CD4-positive, CD25-positive, alpha-beta regulatory T cell (primary cell): ENCODE measurements at places on chromosomes 2 and 18.

DNA sequence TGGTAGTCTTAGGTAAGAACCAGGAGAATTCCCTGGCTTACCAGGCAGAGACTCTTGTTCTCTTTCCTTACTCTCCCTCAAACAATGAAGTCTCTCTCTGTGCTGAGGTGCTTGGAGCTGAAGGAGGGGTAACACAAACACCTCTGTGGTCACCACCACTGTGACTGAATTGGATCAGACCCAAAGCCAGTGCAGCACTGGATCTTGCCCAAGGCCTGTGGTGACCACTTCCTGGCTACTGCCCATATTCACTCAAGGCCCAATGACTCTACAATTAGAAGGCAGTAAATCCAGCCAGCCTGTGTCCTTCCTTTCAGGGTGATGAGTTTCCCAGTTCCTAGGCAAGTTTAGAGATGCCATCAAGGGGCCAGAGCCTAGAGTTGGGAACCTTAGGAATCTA is 706.8 kb downstream of the SLC4A3 start:
- no peak for DNase-seq

GRCh38 chr2:70516596-70516995 is 37.0 kb downstream of the TGFA start:
- DNase-seq, result no peak

- no peak for DNase-seq
Observed at GRCh38 chr2:31148514-31148913, 10.3 kb upstream of the GALNT14 start.

GRCh38 chr2:149029307-149029965 is 9.1 kb upstream of the LYPD6B start:
- no peak for DNase-seq

DNA sequence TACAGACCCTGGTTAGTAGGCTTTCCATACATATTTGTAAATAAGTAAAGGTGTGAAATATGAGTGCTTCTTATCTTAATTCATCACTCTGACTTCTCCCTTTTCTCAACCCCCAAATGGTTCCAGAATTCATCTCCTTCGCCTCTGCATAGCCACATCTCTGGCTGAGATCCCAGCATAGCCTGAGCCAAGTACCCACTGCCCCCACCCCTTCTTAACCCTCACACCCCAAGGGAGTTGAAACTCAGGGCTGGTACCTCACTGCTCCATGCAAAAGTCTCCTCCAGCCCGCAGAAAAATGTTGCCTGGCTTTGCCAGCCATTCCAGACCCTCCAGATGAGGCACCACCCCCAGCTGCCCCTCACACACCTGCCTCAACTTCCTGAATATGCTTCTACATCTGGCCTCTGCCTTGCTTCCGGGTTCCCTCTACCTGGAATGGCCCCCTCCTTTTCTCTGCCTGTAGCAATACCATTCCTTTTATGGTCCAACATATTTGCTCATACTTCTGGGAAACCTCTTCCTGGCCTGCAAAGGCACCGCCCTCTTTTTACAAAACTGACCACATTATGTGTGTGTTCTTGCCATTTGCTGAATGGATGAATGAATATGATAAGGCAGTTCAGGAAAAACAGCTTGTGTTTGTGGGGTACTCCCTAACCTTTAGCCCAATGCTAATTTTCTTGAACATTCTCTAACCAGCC is 112.8 kb downstream of the CELF4 start:
- DNase-seq, result no peak

- no peak for DNase-seq
Observed at GRCh38 chr18:1965016-1965415, 606.3 kb downstream of the METTL4 start.

DNA sequence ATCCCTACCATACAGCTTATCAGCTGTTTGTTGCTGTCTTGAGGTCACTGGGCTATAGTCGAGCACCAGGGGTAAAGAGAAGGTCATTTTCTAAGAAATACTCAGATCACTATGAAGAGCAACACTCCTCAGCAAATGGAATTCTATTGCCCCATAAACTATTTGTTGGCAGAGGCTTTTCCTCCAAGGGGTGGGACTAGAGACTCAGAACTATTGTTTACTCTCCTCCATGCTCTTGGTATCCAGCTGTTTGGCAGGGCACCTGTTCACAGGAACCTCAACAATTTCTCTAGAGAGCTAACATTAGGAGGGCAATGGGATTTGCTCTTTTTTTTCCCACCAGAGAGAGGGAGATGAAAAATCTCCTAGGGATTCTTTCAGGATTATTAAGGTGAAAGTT is 249.1 kb upstream of the SPRED2 start:
- DNase-seq, result no peak

DNA sequence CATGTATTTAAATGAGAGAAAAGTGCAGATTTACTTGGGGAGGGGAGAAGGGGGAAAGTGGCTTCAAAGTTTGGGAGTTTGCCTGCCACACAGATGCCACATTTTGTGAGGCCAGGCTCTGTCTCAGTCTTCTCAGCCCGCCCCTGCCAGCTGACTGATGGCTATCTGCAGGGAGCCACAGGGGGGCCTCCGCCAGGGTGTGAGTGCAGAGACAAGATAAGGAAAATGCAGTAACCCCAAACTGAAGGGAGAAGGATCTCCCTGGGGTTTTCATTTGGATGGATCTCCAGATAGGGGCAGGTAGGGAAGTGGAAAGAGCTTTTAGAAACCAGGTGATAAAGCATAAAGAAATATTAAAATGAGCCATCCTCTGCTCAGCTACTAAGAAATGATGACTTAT is 128.8 kb downstream of the ZNF521 start:
- DNase-seq, result no peak

GRCh38 chr2:72920318-72921087 is 3.2 kb downstream of the EMX1 start:
- peak; percentile 12 for DNase-seq

DNA sequence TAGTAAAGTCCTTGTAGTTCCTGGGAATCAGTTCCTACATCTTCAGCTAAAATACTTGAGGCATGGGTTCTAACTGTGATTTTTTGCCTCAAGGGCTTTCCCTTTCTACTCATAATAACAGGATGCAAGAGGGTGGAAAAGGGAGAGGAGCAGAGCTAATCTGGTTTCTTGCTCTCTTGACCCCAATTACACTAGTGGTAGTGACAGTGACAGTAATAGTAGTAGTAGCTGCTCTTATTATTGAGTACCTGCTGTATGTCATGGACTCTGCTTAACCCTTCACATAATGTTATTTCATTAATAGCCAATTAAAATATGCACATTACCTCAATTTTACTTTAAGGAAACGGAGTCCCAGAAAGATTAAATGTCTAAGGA is 214.8 kb upstream of the HNRNPA3 start:
- no peak for DNase-seq

DNA sequence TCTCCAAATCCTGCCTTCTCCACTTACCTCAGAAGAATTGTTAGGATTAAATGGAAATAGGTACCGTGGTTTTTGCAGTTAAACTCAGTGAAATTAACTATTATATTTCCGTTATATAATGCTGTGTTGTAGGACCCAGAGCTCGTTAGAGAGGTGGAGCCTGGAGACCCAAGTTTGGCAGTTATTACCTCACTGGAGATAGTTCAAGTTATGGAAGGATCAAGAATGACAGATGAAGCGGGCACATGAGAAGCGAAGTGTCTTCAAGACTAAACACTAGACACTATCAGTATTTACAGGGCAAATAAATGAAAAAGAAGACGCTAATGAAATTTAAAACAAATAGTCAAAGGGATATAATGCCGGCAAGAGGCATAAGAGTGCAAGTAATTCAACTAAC is 866 bp downstream of the CWC22 start:
- DNase-seq, result peak; percentile 9

GRCh38 chr2:199989822-199990221 is 34.4 kb downstream of the MAIP1 start:
- DNase-seq, result no peak

DNA sequence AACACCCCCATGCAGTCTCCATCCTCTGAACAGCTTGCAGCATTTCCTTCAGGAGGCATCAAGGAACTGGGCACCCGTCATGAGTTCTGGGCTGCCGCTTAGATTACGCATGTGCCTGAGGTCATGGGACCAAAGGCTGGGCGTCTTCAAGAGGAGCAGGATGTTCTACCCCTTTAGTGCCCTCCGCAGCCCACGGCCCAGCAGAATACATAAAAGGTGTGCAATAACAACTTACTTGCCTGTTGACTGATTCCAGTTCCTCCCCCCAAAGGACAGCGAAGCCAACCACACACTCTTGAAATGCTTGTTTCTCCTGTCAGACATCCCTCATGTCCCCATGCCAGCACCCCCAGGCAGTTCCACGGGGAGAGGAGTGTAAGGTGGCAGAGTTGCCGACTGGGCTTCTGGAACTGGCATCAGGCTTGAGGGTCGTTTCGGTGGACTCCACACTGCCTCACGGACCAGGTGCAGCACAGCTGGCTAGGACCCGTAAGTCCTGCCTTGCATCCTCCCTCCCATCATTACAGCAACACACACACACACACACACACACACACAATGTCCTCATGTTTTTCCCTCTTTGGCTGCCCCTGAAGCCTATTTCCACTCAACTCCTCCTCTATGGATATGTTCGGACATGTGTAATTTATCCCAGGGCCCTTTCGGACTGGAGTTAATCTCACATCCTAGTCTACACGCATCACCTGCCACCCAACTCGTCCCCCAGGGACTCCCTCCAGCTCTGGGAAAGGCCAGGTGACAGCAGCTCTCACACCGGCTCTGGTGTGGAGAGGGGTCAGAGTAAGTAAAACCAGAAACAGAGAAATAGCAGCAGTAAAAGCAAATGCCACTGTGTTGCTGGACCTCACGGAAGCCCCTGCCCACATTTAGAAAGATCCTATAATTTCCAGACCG is 200.7 kb downstream of the BCL11A start:
- no peak for DNase-seq

DNA sequence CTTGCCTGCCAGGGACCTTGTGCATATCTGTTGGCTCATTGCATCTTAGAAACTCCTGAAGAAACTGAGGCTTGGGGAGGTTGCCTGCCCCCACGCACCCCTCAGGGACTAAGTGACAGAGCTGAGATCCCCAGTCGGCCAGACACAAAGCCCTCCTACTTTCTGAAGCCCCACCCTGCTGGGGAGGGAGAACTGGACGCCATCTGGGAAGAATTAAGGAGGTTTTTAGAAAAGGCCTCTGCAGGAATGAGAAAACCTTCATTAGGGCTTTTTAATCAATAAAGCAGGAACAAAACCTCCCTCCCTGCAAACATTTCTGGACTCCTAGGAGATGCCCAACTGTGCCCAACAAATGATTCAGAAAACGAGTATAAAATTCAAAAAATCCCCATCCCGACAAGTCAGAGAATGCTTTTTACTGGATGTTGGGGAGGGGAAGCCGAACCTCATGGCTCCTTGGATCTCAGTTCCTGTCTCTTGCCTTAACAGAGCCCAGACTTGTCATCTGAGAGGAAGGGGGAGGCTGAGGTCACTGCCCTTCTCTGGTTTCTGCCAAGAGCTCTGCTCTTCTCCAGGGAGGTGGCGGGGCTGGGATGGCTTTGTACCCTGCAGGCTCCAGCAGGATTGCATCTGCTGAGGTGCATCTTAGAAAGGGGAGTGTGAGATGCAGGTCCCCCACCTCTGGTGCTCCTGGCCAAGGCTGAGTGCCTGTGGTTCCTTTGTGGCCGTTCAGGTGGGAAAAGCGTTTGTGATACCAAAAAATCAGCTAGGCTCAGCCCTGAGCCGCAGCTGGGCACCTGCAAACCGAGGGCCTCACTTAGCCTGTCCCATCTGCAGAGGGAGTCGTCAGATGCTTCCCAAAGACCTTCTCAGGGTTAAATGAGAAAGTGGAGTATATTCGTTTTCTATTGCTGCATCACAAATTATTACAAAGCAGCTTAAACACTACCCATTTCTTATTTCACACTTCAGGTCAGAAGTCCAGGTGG is 142.4 kb downstream of the ZFP36L2 start:
- DNase-seq, result no peak

- DNase-seq, result no peak
Observed at GRCh38 chr2:106030287-106031268, 163.5 kb downstream of the UXS1 start.

DNA sequence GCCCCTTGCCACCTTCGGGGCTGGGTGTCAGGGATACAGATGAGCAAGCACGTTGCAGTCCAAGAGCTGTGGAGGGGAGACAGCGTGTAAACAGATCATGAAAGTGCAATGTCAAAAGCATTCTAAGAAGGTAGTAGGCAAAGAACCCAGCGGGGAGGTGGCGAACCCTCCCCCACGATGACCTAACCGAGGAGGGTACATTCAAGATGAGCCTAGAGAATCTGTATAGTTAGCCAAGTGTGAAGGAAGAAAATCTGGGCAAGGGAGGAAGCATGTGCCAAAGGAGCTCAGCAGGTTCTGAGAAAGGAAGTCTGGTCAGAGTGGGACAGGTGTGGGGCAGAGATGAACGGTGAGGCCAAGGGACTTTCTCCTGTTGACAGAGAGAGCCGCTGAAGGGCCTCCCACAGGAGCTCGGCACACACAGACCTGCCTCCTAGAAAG is 106.9 kb downstream of the SP3 start:
- DNase-seq, result no peak

DNA sequence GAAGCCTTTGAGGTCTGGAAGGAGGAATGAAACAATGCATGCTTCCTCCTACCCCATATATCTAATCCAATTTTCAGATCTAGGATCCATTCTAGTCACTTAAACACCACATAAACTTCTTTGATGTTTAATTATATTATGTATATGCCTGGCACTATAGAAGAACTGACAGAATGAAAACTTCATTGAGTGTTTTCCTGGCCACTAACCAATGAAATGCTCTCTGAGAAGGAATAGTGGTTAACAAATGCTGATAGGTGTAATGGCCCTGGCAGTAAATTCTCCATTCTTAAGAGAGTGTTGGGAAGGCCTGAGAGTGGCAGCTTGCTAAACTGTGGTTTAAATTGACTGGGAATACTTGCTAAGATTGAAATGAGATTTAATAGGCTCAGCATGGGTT is 710.0 kb downstream of the LRRTM4 start:
- no peak for DNase-seq

DNA sequence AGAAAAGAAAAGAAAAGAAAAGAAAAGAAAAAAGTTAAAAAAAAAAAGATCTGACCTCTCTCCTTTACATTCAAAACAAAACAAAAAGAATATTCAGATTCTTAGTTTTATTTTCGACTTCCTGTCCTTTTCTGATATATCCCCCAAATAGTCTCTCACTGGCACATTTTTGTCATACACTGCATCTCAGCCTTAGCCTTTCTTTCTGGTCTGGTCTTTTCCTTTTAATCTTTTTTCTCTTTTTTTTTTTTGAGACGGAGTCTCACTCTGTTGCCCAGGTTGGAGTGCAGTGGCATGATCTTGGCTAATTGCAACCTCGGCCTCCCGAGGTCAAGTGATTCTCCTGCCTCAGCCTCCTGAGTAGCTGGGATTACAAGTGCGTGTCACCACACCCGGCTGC is 1.6 kb upstream of the RIOK3 start:
- DNase-seq, result no peak

DNA sequence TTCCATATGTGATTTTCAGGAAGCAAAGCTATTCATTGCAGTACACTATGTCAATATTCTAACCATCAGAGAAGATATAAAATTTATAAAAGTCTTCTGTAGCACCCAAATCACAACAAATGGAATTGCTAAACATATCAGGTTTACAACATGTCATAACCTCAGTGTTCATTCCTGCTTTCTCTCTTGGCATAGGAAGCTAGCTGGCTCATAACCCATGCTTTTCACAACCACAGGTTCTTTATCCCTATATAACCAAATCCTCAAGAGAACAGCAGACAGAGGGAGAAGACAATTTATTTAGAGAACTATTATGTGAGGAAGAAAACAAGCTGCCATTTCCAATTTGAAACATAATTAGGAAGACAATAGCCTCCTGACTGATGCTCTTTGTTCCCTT is 997.0 kb upstream of the ACVR2A start:
- no peak for DNase-seq

GRCh38 chr2:21392649-21393048 is 268.9 kb downstream of the TDRD15 start:
- no peak for DNase-seq

- DNase-seq, result no peak
Observed at GRCh38 chr2:160906878-160907277, 253.3 kb upstream of the TANK start.
